T follicular helper cell (primary cell): ENCODE measurements at places on chromosomes 2 and 18.

GRCh38 chr2:137254052-137254451, 488.7 kb downstream of the THSD7B start:
- no peak for DNase-seq

- no peak for DNase-seq
These were observed 8.1 kb upstream of the CXCR4 start for GRCh38 chr2:136126021-136126420.

- no peak for DNase-seq
These were observed 101.3 kb upstream of the NDUFV2 start for GRCh38 chr18:9001209-9001608.

- no peak for DNase-seq
These were observed 169.1 kb downstream of the RPIA start for GRCh38 chr2:88860421-88861075.

DNA sequence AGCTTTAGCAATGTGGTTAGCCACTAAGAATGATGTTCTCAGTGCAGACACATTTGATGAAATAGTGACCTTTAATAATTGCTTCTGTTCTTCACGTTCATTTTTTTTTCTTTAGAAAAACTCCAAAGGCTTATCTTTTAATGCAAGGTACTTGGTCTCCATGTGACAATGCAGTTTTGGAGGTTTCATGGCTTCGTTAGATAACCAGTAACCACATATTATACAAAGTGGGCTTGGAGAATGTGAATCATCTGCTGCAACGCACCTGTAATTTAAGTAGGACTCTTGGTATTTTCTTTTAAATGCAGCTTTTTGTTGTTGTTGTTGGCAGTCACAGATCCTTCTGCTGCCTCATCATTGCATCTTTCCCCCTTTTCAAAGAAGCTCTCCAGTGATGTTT, 1606.3 kb downstream of the SUCLG1 start:
- no peak for DNase-seq

GRCh38 chr2:199223791-199224190, 233.9 kb downstream of the SATB2 start:
- no peak for DNase-seq

GRCh38 chr2:158217593-158217992, 115.9 kb downstream of the UPP2 start:
- no peak for DNase-seq

DNA sequence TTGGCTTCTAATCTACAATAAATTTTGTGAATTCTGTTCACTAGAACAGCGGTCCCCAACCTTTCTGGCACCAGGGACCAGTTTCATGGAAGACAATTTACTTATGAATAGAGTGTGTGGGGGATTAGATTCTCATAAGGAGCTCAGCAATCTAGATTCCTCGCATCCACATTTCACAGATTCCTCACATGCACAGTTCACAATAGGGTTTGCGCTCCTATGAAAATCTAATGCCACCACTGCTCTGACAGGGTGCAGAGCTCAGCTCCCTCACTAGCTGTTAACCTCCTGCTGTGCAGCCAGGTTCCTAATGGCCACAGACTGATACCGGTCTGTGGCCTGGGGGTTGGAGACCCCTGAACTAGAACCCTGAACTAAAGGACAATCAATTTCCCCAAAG, 1568.6 kb upstream of the NXPH2 start:
- no peak for DNase-seq
